ENCODE measurements at places on chromosomes 6 and 20. TPM values are rescaled to one million over a fixed set of nuclear protein-coding genes. Genes with fewer than 3 reads are reported as not detected.

Gene PDYN
- not detected for total RNA-seq

Gene SNAP25
- not detected for total RNA-seq

Gene PRDM13
- not detected for total RNA-seq

Gene ABHD16B
- total RNA-seq, result not detected

DNA sequence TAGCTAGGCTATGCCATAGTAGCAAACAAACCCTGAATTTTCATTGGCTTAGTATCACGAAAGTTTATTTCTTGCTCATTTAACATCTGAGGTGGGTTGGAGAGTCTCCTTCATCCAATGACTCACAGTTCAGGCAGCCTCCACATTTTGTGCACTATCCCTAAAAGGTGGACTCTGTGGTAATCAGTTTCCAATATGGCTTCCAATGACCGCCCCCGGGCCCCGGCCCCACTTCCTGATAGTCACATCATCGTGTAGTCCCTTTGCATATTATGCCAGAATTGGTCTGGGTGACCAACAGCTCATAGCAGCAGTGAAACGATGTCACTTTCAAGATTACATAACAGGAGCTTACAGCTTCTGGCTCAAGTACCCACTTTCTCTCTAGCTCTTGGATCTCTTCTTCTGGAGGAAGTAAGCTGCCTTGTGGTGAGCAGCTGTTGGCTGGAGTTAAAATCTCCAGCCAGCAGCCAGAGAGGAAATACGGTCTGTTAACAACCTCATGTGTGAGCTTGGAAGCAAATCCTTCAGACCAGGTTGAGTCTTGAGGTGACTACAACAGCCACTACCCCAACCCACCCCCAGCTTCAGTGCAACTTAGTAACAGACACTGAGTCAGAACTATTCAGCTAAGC, 7.8 kb downstream of the HCRTR2 start:
- DNase-seq, result no peak

DNA sequence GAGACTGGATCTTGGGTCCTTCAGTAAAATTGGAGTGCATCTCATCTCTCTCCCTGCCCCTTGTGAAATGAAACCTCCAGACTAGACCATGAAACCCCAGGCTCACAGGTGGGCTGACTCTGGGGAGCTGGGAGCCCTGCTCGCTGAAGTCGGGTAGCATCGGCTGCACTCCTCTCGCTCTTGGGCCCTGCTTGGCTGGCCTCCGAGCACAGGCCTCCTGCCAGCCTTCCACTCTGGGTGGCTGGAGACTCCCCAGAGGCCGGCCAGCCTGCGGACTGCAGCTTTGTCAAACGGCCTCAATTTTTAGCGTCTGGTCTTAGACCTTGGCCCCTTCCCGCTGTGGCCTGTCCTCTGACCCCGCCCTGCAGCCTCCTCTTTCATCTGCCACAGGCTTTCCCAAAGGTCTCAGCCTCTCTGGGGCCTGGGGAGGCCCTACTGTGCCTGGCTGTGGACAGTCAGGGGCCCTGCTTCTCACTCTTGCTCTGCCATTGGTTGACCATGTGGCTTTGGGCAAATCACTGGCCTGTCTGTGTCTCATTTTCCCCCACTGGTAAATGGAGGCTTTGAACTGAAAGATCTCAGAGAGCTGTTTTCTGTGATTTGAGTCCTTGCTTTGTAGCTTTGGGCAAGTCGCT, 45.1 kb downstream of the SRC start:
- DNase-seq, result no peak

GRCh38 chr6:154736618-154737259, 3.5 kb downstream of the SCAF8 start:
- DNase-seq, result no peak

DNA sequence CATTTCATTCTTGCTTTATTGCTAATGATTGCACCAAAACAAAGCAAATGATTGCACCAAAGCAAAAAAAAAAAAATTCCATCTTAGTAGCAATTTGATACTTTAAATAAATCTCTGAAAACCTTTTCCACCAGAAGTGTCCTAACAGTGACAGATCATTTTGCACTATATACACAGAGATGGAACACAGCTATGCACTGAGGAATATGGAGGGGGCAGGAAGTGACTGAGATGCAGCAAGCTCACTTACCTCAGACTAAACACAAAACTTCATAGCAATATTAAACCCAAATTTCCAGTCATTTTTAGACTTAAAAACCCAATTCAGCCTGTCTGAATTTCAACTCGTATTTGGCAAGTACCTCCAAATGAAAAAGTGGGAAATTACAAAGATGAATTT, 41.2 kb downstream of the HIVEP2 start:
- DNase-seq, result peak; percentile 54

DNA sequence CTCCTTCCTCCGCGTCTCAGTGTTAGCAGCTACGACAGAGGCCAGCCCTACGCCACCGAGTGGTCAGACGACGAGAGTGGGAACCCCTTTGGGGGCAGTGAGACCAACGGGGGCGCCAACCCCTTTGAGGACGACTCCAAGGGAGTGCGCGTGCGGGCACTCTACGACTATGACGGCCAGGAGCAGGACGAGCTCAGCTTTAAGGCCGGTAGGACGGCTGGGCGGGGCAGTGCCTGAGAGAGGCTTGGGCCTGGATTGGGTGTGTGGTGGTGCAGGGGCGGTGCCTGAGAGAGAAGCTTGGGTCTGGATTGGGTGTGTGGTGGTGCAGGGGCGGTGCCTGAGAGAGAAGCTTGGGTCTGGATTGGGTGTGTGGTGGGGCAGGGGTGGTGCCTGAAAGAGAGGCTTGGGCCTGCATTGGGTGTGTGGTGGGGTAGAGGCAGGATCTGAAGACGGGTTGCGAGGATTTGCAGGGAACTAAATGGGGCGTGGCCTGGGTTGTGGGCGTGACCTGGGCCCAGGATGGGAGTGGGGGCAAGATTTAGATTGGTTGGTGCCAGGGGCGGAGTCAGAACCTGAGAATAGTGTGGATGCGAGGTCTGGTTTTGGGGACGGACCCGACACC, 24.4 kb downstream of the SPDEF start:
- no peak for DNase-seq

DNA sequence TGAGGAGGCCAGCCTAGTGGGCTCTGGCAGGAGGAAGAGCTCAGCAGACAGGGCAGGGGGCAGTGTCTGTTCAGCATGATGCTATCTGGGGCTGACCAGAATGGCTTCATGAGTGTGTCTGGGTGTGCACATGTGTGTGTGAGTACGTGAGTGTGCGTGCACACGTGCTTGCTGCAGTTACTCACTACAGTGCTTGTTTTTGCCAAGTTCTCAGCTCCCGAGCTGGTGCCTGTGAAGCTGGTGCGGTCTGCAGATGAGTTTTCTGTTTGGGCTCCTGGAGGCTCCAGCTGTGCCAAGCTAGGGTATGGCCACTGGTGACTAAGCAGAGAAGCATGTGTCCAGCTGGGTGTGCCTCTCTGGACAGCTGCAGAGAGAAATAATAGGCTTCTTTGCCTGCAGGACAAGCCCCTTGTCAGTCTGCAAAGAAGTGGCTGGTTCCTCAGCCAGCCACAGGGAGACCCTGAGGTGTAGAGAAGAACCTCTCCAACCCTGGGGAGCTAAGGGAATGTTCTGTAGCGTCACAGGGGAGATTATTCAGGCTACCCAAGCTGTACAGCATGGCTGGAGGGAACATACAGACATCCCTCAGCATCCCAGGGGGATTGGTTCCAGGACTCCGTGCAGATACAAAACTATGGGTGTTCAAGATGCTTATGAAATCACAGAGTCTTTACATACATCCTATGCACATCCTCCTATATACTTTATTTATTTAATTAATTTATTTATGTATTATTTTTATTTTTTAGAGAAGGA, 40.2 kb upstream of the FAM50B start:
- DNase-seq, result no peak

- no peak for DNase-seq
Observed at GRCh38 chr6:25175196-25175595, 104.0 kb upstream of the CARMIL1 start.

DNA sequence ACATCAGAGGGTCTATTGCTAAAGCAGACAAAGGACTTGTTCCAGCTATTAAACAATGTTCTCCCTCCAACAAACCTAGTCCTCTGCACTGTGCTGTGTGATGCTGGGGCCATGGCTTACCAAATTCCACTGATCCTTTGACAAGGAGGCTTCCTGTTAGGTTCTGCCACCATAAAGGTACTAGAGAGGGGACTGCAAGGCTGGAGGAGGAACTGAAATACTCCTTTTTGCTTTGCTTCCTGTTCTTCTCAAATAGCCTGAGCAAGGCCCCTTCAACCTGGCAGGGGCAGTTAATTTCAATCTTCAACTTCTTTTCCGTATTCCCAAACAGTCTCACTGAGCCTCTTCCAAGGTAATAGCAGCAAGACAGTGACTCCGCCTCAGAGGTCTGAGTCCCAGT, 286.4 kb upstream of the IRAK1BP1 start:
- DNase-seq, result no peak

GRCh38 chr20:61912665-61913422, 152.8 kb downstream of the TAF4 start:
- peak; percentile 71 for DNase-seq

GRCh38 chr6:43304361-43304760, 4.3 kb downstream of the CRIP3 start:
- no peak for DNase-seq
